ENCODE measurements at places on chromosomes 5 and 9.
A peak's percentile ranks its signal among the peaks of the same experiment; 100 is the strongest.

DNA sequence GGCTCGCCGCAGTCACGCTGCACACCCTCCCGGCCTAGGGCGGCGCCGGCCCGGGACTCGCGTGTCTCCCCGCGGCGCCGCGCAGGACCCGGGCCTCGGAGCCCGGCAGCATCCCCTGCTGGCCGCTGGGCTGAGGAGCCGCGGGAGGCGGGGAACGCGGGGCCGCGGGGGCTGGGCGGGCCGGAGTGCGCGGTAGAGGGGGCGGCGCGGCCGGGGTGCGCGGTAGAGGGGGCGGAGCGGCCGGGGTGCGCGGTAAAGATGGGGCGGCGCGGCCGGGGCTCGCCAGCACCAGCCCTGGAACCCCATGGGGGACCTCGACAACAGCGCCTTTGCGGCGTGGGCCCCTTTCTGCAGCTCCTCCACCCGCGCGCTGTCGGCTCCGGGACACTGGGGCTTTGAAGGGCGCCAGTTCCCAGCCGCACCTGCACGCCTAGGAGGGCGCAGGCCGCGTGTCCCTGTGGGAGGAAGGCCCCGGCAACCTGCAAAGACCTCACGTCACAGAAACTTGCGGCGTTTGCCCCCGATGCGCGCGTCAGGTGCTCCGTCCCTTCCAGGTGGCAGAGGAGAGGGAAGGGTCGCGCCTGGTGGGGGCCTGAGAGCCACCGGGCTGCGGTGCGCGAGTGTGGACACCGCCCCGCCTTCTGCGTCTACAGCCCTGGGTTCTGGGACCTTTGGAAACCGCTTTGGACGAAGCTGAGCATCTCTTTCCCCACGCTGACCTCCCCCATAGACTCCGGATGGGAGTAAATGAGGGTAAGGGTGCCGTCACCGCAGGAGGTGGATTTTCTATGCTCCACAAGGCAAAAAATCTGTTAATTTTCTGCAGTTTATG, 49.6 kb downstream of the NSUN2 start:
- DNase-seq, result no peak

- DNase-seq, result no peak
These were observed 28.3 kb downstream of the RASGRF2 start for GRCh38 chr5:80988419-80988935.

DNA sequence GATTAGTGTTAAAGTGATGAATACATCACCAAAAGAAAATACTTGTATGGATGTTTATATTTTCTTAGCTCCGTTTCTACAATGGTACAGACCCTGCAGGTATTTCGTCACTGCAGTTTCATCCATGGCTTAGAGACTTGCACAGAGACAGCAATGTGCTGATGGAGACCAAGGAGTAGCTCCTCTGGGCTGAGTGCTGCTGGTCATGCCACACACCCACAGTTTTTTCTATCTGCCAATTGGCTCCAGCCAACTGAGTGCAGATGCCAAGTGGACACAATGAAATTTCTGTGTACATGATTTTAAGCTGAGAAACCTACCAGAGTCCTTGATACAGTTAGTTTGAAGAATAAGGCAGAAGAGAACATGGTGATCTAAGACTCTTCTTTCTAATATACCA, 145.9 kb upstream of the ADCY2 start:
- DNase-seq, result no peak

DNA sequence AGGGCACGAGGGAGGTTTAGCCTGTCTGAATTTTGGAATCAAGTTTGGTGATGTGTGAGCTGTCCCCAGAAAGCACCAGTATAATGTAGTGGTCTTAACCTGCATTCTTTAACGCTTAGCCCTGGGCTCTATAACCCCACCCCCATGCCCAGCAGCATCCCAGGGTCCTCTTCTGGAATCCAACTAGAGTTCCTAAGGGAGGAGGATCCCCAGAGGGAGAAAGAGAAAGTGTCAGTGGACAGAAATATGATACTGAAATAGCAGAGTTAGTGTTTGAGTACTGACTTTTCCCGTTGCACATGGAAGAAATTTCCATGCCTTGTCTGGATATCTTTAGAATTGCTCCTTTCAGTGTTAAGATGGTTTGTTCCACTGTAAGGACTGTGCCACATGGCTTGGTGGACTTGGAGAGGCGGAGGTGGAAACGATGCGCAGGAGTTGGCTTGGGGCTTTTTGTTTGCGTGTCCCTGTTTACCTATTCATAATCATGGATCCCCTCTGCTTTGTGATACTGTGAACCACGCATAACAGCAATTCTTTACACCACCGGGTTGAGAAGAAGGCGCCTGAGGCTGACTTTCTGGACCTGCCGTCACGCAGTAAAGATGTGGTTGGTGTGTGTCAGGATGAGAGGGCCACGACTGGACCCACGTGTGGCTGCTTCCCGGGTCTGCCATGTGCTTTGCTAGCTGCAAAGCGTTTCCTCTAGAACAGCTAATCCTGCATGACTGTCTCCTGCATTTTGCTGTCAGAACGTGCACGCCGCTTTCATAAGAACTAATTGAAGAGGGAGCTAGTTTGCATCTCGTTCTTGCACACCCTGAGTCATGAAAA, 142.3 kb downstream of the SMARCA2 start:
- DNase-seq, result peak; percentile 49

DNA sequence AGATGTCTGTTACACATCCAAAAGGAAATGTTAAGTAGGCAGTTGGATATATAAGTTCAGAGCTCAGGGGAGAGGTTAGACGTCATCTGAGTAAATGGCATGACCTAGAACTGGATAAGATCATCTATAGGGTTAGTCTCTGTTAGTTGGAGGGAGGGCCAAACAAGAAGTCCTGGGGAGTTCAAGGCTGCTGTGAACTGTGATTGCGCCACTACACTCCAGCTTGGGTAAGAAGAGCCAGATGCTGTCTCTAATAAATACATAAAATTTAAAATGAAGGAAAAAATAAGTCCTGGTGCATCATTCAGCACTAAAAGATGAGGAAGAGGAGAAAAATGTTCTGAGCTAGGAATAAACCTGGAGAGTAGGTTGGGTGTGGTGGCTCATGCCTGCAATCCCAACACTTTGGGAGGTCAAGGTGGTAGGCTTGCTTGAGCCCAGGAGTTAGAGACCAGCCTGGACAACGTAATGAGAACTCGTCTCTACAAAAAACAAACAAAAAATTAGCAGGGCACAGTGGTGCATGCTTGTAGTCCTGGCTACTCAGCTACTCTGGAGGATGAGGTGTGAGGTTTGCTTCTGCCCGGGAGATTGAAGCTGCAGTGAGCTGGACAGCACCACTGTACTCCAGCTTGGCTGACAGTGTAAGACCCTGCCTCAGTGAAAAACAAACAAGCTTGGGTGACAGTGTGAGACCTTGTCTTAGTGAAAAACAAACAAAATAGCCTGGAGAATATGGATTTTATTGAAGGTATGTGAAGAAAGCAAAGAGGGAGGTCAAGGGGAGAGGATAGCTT, 123.6 kb downstream of the ACTBL2 start:
- DNase-seq, result no peak

DNA sequence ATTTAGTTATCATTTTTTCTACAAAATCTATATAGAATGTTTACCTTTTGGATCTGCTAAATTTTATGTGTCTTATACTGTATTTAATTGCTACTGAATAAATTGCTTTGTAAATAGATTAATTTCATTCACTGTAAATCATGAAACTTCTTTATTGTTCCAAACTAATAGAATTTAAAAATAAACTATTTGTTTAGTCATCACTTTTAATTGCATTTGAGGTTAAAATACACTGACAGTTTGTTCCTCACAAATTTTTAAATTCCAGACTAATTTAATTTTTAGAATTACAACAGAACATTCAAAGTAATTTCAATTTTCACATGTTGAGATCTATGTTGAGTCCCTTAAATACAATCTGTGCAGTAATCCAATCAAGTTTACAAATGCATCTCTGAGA, 1633.2 kb upstream of the NUDT12 start:
- DNase-seq, result no peak

- no peak for DNase-seq
These were observed 25.9 kb downstream of the RUSC2 start for GRCh38 chr9:35515766-35516165.

DNA sequence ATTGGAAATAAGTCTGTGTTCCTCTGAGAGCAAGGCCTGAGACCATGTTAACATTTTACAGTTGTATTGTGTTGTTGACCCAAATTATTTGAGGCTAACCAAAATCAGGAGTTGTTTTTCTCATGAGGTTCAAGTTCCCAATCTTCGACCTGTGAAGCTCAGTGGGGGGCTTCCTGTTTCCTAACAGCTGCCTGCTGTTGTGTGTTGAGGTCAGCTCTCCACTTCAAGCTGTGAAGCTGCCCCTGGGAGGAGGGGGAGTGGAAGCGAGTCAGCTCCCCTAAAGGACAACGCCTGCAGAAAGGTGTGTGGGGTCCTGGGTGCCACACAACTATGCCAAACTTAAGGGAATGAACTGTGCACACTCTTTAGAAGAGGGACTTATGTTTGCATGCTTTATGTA, 295.5 kb downstream of the IRX1 start:
- DNase-seq, result no peak

- no peak for DNase-seq
These were observed 18.9 kb upstream of the MEGF9 start for GRCh38 chr9:120733190-120733589.

Measured in HS-5 (cell line).